Substantia nigra (tissue), 51 donors: ENCODE measurements at places on chromosomes 1 and 21.
A peak's percentile ranks its signal among the peaks of the same experiment; 100 is the strongest.

DNA sequence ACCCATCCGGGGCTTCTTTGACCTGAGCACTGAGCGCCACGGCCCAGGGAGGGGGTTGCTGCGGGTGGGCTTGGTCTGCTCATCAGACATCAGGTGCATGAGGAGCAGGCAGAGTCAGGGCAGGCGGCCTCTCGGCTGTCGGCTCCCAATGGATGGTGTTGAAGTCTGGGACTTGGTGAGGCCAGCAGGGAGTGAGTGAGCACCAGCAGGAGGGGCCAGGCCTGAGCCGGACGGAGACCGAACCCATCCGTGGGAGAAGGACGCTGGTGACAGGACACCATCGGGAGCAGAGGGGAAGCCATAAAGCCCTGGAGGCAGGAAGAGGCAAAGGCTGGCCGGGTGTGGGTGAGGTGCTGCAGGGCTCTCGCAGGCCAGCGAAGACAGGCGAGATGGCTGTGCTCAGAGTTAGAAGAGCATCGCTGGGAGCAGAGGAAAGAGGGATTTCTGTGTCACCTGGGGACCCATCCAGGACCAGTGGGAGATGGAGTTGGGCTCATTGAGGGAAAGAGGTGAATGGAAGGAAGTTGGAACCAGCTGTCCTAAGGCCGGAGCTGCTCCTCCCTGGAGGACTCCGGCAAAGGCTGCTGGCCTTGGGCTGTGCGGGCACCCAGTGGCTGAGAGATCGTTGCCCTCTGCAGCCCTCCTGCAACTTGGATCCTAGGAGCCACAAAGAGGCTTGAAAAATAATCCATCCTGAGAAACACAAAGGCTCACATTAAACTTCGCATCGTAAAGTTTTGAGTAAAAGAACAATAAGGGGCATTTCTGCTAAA is 49.9 kb downstream of the PDE9A start:
- DNase-seq, result no peak

DNA sequence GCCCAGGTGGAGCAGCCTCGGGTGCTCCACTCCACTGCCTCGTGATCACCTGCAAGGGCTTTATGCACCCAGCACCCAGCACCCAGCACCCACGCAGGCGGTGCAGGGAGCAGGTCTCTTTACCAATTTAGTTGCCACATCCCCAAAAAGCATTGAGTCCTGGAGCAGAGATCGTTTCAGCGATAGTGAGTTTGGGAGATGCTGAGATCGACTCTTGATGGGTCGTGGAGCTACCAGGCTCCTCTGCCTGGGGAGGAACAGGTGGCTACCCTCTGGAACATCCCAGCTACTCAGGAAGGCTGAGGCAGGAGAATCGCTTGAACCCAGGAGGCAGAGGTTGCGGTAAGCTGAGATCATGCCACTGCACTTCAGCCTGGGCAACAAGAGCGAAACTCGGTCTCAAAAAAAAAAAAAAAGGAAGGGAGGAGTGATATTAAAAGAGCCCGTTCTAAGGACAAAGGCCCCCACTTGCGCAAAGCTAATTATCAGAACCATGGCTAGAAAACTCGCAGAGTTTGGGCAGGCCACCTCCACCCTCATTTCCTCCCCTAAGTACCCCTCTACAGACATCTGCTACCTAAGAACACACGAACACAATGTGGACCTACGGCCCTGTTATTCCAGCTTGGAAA is 106.5 kb upstream of the SLC45A1 start:
- DNase-seq, result no peak

- DNase-seq, result no peak
Measured at GRCh38 chr1:208278638-208279037, 34.5 kb upstream of the PLXNA2 start.

DNA sequence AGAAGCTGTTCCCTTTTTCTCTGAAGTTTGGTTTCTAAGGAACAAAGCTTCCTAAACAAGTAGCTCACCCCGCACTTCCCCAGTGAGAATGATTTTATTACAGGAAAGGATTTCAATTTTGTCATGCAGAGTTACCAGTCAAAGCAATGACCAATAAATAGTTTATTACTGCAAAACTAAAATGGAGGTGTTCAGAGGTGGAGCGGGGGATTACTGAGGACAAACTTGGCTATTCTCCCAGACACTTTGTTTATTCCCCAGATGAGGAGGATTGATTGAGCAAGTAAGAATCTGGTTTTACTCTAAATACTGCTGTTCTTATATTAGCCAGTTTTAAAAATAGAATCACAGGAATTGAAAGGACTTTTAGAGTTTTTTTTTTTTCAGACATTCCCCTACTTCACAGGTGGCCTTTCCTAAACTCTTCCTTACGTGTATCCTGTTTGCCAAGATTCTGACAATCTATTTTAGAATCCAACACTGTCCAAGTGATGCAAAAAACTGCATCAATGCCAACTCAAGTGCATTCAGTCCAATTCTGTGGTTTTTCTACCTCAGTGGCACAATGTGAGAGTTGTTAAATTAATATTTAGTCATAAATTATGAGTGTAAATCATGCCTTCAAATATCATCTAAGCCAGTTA is 136.1 kb downstream of the TNFSF18 start:
- no peak for DNase-seq

- DNase-seq, result no peak
Measured at GRCh38 chr1:226763905-226764264, 24.8 kb upstream of the ITPKB start.

DNA sequence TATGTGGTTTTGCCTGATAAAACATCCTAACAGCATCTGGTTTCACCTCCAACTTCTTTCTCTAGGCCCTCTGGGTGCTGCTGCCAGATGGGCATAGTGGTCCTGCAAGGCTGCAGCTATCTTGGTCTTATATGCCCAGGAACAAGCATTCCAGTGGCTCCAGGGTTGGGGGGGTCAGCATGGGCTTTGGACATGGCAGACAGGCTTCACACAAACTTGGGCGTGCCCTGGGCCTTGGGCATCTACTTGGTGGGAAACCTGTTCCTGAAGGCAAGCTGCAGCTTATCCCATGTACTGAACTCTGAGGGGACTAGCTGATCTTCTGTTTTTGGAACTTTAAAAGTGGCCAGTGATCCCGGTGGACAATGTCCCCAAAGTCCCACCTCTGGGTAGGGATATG is 54.9 kb upstream of the ZNF678 start:
- DNase-seq, result no peak

DNA sequence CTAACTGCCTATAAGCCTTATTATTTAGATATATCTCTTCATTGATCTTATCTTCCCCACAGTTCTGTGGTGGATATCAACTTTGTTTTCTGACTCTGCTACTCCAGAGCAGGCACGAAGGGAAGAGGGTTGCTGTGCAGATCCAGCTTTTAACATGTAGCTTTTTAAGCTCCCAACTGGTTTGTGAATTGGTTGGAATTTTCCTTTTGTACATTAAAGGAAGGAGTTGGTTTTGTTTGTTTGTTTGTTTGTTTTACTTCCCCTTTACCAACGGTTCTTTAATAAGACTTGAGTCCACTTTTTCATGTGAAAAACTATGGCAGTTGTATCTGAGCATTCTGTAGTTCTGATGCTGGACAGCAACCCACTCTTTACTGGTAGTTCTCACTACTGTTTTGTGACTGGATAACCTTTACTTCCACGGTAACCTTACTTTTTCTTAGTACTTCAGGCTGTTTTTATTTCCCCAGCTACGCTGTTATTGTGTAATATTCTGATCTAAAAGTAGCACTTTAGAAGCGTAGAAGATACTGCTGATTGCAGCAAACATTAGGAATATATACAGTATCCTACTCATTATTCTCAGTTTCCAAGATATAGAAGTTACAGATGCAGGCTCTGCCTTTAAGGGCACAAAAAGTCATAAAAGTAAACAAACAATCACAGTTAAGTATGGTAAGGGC is 1.6 kb downstream of the GNPAT start:
- DNase-seq, result no peak

- no peak for DNase-seq
Measured at GRCh38 chr1:110113551-110113950, 1.3 kb downstream of the UBL4B start.

DNA sequence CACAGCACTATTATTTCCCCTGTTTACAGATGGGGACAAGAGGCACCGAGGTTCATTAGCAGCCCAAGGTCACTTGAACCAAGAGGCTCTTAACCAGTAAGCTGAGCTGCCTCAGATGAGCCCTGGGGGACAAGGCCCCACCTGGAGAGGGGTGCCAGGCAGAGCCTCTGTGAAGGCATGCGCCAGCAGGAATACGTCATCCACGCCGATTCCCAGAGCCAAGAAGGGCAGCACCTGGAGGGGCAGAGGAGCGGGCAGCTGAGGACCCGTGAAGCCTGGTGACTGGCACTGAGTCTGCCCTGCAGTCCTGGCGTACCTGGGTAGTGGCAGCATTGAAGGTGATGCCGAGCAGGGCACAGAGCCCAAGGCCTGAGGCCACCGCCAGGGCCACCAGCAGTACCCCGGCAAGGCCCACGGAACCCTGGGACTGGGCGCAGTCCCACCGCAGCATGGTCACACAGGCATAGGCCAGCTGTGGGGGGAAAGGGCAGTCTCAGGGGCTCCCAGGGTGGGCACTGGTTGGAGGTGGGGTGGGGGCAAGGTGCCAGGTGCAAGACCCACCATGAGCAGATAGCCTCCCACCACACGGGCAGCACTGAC is 14.1 kb downstream of the PTCH2 start:
- no peak for DNase-seq

DNA sequence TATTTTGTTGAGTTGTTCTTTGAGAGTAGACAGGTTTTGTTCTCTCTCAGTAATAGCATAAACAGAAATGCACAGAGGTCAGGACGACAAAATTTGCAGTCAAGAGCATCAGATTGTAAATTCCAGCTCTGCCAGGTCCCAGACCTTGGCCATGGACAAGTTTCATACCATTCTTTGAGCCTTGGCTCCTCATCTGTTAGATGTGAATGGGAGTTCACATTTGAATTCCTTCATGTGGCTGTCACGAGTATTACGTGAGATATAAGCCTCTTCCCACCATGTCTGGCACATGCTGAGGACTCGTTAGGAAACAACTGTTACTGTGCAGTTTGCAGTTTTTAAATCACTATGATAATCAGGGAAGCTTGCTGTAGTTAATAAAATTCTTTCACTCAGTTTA is 93.2 kb upstream of the KCTD3 start:
- no peak for DNase-seq

GRCh38 chr1:109776911-109777310 is 13.2 kb upstream of the EPS8L3 start:
- DNase-seq, result peak; percentile 85

- DNase-seq, result peak; percentile 43
Measured at GRCh38 chr21:42844411-42845113, 34.8 kb downstream of the WDR4 start.

GRCh38 chr1:1124508-1124785 is 8.6 kb upstream of the C1orf159 start:
- DNase-seq, result no peak

DNA sequence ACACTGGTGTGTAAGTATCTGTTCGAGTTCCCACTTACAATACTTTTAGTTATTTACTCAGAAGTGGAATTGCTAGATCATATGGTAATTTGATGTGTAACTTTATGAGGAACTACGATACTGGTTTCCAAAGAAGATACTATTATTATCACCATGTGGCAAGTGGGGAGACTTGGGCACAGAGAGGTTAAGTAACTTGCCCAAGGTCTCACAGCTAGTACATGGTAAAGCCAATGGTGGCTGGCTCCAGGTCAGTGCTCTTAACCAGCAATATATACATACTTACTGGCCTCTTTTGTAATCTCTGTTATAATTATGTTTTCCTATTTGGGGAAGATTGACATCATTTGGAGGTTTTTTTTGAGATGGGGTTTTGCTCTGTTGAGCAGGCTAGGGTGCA is 138.9 kb upstream of the HNRNPU start:
- no peak for DNase-seq

GRCh38 chr1:234260578-234260977 is 112.7 kb upstream of the COA6 start:
- DNase-seq, result no peak

DNA sequence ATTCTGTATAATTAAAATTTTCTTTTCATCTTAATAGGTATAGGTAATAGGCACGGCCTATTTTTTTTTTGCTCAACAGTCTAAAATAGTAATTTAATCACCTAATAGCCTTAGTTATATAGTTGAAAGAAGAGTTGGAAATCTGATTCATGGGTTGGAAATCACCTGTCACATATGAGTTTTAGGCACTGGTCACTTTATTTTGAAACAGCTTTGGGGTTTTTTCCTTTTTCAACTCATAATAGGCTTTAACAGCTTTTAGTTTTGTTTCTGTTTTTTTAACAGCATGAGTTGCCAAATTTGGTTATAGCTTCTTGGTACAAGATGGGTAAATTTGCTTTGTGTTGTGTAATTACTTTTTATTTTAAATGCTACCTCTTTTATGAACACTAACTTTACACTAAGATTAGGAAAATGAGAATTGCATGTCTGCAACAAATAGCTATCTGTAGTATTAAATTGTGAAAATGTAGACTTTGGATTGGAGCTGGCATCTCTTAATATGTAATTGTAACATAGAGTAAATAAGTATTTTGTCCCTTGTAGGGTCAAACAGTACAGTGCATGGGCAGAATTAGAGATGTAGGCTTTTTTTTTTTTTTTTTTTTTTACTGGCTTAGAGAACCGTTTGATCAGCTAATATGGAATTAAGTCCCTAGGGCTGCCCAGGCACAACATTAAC is 109.8 kb downstream of the OSBPL9 start:
- DNase-seq, result no peak

DNA sequence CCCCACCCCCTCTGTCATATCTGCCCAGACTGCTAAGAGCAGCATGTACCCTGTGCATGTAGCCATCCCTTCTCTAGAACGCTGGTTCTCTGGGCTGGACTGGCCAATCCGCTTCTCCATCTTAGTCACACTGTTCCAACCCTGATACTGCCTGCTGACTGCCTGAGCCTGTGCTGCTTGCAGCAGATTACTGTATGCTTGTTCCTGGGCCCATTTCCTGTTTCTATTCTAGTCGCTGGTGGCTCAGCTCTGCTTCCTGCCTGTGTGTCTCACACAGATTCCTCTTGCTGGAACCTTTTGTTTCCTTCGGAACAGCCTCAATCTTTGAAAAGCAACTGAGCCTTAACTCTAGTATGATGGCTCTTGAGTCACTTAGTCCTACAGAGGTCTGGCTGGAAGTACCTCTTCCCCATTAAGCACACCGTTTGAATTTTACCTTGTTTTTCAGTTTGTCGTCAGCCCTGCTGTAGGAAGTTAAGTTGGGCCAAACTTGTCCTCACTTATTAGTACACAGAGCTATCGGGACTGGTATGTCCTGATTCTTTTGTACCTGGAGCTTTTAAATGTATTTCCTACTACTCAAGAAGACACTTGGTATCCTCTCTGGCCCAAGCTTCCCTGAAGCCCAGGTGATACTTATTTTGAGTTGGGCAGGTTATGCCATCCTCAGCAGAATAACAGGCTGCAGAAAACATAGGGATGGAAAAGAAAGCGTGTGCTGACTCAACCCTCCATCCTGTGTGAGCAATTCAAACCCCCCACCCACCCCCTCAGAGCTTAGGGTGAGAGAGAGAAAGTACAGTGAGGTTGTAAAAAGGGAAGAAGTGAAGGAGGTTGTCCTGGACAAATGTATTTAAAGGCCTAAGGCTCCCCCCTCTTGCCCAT is 43.4 kb upstream of the PIGV start:
- DNase-seq, result peak; percentile 63
